ENCODE measurements at places on chromosomes 5 and 9.

- DNase-seq = no peak
Measured at GRCh38 chr5:130116462-130116861, 212.2 kb downstream of the CHSY3 start.

- no peak for DNase-seq
Measured at GRCh38 chr5:181170237-181170825, 22.9 kb downstream of the OR2V2 start.

- no peak for DNase-seq
Measured at GRCh38 chr9:112081918-112082729, 93.0 kb downstream of the SUSD1 start.

DNA sequence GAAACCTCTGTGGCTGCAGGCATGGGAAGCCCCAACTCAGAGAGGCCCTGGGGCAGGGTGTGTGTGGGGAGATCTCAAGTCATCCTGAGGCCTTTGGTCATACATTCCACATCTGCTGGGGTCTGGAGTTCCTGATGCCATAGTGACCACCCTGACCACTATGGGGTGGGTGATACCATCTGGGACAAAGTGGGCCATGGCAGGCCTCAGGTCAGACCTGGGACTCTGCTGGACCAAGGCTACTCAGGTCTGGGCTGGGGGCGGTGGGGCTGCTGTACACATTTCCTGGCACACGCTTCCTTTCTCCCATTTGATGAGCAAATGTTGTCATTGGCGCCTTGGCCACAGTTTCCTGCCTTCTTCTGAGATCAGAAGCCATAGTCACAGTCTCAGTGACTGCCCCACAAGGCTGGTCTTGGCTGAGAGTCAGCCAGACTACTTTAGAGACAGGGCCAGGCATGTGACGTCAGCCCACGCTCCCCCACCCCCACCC is 15.1 kb upstream of the ACSL6 start:
- DNase-seq = no peak

DNA sequence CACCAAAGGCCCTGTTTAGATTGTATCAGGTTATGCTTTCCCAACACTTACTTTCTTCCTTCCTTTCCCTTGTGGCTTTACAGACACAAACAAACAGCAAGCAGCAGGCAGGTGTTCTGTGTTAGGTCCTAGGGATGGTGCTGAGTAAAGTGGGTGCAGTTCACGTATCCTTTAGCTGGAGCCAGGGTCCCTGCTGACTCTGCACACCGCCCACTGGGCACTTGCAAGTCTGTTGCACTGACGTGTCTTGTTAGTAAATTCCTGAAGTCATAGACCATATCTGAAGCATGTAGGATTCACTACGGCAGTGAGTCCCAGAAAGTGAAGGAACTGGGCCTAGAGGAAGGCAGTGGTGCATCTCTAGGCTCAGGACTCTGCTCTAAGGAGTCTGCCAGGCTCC is 96.5 kb downstream of the DAPK1 start:
- DNase-seq = no peak

DNA sequence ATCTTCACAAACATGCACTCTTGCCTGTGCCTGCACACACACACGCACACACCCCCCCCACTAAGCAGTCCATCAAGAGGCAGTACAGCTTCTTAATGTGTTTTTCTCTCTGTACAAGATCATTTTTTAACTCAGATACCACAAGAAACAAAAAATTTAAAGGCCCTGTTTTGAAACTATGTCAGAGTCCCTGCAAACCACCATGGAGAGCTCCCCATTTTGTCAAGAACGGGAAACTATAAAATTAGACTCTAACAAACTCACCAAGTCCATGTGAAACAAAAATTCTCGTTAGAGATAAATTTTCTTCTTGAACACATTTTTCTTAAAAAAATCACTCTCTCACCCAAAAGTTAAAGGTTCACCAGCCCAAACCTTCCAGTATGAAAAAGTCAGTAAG is 86.3 kb downstream of the ELAVL2 start:
- DNase-seq = no peak

GRCh38 chr5:143093452-143094086 is 309.9 kb downstream of the NR3C1 start:
- DNase-seq = no peak

GRCh38 chr5:95350631-95351030 is 40.5 kb upstream of the FAM81B start:
- DNase-seq = no peak

DNA sequence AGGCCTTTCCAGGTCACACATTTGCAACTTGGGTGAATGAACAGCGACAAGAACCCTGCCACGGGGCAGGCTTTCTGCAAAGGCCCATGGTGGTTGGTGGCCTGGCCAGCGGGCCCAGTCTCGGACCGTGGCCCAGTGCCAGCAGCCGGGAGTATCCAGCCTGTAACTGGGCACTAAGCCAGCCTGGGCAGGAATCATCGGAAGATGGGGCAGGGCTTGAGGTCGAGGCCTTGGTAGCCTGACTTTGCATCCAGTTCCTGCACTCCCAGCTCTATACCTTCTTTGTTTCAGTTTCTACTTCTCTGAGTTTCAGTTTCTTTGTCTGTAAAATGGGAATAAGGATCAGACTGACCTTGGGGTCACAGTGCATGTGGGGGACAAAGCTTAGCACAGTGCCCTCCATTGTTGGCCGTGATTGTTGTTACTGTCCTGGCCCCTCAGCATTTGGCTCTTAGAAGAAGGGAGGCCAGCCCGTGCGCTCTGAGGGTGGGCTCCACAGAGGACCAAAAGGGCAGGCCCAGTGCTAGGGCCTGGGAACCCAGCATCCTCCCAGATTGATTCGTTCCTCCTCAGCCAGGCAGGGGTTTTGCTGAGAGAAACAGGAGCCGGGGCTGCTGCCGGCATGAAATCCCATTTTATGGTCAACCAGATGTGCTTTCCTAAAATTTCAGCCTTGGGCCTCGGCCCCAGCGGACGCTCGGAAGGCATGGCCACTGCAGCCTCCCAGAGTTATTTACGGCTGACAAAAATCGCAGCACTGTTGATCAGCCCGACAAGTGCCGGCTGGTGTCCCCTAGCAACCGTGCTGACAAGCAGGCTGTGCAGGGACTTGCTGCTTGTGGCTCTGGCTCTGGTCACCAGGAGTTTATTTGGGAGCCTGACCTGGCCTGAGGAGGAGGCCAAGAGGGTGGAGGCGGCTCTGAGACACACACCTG is 43.6 kb downstream of the JADE2 start:
- no peak for DNase-seq

DNA sequence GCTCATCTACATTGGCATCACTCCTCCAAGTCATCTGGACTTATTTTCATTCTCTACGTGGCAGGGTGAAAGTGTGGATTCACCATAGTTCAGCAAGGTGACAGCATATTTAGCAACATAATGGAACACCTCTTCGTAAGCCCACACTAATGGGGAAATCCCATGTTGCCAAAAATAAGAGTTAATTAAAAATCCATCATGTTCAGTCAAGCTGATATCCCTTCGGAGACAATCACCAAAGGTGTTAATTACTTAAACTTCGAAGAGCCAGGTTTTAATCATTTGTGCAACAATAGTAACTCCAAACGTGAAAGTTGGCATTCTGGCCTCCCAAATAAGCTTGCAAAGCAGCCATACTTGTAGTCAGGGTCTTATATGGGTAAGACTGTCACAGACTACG is 242.9 kb downstream of the NSG2 start:
- no peak for DNase-seq

GRCh38 chr9:94157050-94157801 is 73.0 kb downstream of the PTPDC1 start:
- no peak for DNase-seq

DNA sequence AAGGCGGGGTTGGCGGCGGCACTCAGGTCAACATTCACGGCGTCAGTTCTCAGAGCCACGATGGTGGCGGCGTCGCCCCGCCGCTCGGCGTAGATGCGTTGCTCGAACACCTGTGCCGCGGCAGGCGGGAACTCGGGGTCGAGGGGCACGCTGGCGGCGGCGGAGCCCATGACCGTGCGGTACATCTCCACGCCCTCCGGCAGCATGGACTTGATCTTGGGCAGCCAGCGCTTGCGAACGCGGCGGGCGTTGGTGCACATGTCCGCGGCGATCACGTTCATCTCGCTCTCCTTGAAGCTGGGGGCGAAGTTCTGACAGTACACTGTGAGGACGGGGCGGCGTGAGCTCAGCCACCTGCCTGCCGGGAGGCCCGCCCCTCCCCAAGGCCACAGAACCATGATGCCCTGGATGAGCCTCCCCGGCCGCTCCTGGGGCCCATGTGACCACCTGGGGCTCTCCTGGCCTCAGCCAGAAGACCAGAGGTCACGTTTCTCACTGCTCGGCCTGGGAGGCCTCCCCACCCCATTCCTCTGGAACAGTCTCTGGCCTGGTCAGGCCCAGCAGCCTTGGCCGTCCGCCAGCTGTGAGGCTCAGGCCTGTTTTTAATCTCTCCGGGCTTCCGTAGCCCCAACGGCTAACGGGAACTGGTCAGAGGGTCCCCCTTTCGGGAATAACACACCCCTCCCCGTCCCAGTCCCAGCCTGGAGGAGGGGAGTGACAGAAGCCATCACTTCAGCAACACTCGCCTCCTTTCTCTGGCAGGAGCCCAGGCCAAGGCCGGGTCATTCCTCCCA is 50.7 kb upstream of the UBAC1 start:
- DNase-seq = no peak

DNA sequence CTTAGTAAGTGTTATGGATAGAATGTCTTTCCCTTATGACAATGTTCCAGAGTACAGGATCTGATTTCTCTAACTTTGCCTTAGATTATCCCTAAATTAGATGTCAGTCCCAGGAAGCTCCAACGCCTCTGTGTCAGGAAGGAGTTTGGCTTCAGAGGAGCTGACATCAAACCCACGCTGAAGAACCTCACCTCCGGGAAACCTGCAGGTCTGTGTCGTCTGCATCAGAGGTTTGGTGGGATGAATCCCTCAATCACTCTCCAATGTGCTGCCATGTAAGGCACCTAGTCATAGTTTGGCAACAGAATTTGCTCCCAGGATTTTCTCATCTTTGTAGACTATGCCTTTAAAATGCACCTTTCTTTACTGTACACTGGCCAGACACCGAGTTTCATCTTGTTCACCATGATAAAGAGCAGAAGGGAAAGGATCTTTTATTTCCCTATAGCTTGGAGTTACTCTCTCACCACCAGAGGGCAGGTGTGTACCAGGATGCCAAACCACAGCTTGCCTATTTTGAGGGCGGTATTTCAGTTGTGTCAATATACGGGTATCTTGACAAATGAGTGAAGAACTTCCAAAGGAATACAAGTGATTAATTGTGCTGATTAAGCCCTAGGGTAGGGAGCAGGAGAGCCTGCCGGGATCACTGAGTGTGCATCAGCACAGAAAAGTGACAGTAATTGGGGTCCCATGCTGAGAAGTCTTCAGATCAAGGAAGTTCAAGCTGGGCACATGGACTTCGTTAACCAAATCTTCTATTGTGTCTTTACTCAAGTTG is 23.4 kb downstream of the MINAR2 start:
- DNase-seq = no peak

DNA sequence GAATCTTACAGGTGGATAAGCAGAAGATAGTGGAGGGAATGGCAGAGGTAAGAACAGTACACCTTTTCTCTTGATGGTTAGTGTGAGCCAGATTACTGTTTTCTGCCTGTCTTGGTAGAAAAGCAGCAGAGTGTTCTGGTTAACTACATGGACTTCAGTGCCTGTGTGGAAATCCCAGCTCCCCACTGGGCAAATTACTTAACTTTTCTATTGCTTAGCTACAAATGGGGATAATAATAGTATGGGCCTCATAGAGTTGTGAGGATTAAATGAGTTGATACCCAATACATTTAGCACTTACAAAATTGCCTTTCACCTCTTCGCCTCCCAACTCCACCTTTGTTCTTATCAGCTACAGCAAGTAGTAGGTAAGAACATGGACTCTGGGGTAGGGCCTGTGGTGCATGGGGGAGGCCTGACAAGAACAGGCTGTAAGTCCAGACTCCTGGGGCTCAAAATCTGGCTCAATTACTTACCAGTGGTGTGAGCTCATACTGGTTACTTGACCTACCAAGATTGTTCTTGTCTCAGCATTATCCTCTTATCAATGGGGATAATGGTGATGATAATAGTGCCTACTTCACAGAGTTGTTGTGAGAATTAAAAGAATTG is 125.1 kb downstream of the LIFR start:
- no peak for DNase-seq

- DNase-seq = no peak
Measured at GRCh38 chr9:113989017-113989713, 88.9 kb downstream of the AMBP start.

DNA sequence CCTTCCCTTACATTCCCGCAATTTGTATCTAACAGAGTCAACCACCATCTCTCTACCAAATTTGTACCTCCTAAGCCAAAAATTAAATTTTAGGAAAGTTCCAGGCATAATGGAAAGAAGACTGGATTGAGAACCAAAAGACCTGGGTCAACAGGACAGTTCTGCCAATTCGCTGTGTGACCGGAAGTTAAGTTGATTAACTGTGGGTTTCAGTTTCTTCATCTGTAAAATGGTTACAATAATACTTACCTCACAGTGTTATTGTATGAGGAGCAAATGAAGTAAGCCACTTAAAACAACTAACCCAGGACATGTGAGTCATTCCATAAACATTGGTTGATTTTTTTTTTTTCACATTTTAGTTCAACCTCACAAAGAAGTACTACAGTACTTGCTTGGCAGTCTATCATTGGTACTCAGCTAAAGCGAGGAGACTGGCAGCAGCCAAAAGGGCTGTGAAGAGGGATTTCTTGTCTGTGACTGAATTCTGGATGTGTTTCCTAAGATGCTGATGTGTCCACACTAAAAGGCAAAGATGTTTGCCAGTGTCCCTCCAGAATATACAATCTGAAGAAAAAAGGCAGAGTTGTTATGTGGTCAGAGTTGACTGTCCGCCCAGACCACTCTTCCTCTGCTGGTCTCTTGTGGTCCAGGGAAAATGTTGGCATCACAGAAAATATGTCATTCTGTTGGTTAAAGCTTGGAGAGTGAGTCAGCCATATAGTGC is 198.6 kb downstream of the TLE1 start:
- no peak for DNase-seq

GRCh38 chr9:4923141-4923540 is 61.9 kb upstream of the JAK2 start:
- no peak for DNase-seq

DNA sequence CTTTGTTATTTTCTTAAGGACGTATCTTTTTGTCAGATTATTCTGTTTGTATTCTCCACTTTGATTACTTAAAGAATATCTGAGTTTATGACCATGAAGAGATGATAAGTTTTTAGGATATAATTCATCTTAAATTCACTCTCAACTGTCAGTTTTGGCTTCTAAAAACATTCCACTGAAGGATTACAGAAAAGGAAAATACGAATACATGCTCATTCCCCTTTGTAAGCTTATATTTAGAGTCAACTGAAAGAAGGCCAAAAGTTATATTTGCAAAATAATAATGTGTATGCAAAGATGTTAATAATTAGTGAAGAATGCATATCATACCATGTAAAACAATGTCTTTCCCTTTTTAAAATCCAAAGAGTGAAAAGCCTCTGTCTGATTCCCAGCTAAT is 52.5 kb downstream of the ZNF474 start:
- DNase-seq = no peak

- no peak for DNase-seq
Measured at GRCh38 chr5:16702964-16703363, 86.2 kb upstream of the RETREG1 start.

DNA sequence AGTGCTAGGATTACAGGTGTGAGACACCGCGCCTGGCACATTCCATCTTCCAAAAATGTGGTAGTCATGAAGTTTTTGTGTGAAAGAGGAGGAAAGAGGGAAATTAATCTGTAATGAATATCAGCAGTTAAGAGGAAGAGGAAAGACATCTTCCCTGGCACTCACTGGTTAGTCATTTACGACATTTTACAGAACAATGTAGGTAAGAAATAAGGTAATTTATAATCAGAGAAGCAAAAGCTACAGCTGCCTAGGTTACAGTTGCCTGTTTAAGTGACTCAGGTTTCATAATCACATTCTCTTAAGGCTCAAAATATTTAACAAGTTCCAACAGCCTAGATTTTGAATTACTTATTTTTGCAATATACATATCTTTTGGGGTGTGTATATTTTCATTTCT is 26.9 kb downstream of the CNOT6 start:
- no peak for DNase-seq
